ENCODE measurements at places on chromosomes 1 and 21.

- DNase-seq = no peak
Observed at GRCh38 chr1:157202331-157202730, 64.1 kb upstream of the ETV3 start.

- no peak for DNase-seq
Observed at GRCh38 chr1:243758647-243759046, 91.4 kb downstream of the AKT3 start.

- no peak for DNase-seq
Observed at GRCh38 chr21:39670701-39671100, 58.0 kb downstream of the B3GALT5 start.

DNA sequence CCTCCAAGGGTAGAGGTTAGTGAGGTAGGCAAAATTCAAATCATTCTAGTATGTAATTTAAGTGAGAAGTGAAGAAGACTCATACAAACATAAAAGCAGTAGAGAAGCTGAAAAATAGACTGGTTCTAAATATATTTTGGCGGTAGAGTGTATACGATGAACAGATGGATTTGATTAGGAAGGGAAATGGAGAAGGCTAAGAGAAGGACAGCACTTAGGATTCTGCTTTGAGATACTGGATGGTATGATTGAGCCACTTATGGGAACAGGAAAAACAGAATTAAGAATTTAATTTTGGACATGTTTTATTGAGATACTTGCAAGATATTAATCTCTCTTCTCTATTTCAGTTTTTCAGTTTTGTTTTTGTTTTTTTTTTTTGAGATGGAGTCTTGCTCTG lies 60.1 kb downstream of the EPB41 start:
- DNase-seq = no peak

DNA sequence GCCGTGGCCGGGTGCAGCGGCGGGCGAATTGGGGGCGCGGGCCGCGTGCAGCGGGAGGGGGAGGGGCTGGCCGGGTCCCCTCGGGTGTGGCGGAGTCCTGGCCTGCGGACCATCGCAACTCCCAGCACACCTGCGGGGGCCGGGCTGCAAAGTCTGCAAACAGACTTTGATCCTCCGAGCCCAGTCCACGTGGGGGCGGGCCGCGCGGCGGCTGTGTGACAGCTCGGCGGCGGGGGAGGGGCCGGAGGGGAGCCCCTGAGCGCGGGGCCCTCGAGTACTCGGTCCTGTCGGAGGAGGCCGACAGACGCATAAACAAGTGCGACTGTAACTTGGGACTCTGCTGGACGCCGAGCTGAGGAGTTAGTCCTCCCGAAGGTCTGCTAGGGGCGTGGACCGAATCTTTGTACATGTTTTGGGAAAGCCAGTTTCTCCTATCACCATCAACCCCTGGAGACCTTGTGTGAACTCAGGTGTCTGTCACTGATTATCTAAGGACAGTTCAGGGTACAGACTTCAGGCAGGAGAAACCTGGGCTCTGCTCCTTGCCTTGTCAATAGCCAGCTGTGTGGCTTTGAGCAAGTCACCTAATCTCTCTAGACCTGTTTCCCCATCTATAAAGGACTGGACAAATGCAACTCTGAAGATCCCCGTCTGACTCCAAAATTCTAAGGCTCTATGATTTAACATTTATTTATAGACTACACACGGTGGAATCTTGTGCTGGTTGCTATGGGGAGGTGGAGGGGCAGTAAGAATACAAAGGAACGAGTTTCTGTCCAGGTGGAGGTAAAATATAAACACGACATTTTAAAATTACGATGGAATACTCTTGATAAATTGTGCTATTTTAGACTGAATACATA lies 710 bp upstream of the SLC30A1 start:
- no peak for DNase-seq

GRCh38 chr1:226397955-226398636 lies 9.8 kb downstream of the PARP1 start:
- DNase-seq = no peak

- DNase-seq = no peak
Observed at GRCh38 chr1:153371231-153371630, 4.2 kb downstream of the S100A12 start.

DNA sequence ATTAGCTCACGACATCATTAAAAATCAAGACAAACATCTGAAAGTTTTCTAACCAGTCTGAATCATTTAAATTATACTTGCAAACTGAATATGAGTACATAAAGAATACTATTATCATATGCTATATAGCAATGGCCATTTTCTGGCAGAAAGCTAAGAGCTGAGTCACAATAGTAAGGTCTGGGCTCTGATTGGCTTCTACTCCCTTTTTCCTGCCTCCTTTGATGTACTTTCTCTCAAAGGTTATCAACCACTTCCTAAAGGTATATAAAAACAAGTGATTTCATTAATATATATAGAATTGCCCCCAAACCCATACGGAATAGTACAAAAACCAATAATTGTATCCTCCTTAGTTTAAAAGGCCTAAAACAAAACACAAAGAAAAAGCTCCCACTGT lies 7.0 kb downstream of the KCNA3 start:
- no peak for DNase-seq

DNA sequence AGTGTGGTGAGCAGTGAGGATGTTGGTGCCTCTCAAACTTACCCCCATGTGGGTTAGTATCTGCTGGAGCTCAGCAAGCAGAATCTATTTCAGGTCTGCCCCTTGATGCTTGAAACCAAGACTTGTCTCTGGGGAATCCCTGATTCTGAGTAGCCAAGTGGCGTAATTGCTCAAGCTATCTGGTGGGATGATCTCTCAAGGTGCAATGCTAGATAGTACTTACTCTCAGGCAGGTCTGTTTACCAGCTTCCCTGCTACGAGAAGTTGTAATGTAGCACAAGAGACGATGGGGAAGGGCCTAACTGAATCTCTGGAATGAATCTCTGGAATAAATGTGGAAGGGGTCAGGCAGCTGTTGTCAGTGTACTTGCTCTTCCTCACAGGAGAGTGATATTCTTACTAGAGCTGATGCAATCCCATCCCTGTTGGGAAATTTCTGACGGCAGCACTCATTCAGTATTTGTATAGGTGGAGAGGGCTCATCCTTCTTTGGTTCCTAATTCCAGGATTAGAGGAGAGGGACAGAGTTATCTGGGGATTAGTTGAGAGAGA lies 65.4 kb downstream of the MACF1 start:
- DNase-seq = no peak

DNA sequence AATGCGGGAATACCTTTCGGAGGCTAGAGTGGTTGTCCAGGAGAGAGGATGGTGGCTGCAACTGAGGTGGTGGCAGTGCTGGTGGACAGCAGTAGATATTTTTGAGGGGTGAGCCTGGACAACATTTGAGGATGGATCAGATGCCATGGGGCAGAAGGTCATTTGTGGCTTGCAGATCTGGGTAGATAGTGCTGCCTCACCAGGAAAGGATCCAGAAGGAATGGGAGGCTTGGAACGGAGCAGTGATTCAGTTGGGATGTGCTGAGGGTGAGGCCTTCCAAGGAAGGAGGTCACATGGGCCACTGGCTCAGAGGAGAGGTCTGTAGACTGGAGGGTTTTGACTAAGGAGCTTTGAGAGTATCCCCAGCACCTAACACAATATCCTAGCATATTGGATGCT lies 110.8 kb upstream of the KAZN start:
- no peak for DNase-seq

DNA sequence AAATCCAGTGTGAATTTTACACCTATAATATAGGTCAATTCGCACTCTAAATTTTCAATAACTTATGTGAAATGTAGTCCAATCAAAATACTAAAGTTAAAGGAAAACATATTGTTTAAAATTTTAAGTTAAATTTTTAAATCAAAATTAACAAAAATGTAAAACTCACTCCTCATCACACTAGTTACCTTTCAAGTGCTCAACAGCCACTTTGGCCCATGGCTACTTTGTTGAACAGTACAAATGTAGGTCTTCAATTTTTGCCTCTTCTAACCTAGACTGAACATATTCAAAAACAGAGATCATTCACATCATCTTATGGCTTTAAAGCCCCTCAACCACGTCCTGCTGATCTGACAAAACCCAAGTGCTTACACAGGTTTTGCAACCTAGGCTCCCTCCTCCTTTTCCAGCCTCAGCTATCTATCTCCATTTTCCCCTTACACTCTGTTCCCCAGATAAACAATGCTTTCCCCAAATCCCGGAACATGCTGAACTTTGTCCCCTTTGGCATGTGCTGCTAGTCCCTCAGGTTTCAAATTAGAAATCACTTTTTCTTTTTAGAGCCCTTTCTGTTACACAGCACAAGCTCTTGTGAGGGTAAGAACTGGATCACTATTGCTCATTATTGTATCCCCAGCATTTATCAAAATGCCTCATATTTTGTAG lies 110.6 kb downstream of the AKT3 start:
- DNase-seq = no peak

- no peak for DNase-seq
Observed at GRCh38 chr1:37657620-37658412, 23.1 kb upstream of the RSPO1 start.

DNA sequence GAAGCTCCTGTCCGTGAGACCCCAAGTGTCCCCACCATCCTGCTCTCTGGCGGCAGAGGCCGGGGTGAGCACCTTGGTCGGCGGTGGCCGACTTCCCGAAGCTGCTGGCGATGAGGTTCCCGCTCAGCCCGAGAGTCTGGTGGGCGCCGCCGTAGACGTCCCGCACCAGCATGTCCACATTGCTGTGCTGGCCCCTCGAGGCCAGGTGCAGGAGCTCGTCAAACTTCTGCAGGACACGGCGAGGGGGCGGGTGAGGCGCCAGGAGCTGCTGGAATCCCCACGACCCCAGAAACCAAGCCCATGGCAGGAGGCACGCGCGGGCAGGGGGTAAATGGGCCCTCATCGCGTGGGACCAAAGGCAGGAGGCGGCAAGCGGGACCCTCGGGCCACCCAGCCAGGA lies 6.7 kb downstream of the PANK4 start:
- no peak for DNase-seq

DNA sequence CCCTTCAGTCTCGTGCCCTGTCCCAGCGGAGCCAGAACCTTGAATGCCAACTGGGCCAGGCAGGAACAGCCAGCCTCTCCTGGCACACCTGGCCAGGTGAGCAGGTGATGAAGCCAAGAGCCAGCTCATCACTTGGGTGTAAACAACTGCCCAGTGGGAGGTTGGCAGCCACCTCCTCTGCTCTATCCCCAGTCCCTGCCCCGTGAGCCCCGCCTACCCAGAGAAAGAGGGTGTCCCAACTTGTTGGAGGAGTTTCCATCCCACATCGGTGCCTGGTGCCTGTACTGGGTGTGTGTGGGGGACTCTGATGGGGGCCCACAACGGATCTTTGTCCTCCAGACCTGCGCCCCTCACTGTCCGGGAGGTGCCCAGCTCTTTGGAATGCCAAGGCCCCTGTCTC lies 17.8 kb upstream of the FAM131C start:
- DNase-seq = no peak

- DNase-seq = no peak
Observed at GRCh38 chr1:222247081-222247480, 300.8 kb downstream of the HHIPL2 start.

DNA sequence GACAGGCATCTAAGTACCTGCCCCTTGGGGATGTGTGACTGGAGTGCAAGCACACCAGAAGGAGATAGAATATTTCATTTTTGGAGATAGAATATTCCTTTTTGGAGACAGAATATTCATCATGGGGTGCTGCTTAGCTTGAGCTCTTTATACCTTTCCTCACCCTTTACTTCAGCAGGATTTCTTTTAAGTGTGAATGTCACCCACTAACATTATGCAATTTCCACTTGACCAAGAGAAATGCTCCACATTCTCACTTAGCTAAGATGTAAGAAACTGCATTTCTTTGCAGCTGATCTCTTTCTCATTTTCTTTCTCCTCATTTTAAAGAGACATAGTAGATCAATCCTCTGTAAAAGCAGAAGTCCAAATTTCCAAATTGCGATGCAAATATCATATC lies 436.7 kb downstream of the NCAM2 start:
- no peak for DNase-seq

DNA sequence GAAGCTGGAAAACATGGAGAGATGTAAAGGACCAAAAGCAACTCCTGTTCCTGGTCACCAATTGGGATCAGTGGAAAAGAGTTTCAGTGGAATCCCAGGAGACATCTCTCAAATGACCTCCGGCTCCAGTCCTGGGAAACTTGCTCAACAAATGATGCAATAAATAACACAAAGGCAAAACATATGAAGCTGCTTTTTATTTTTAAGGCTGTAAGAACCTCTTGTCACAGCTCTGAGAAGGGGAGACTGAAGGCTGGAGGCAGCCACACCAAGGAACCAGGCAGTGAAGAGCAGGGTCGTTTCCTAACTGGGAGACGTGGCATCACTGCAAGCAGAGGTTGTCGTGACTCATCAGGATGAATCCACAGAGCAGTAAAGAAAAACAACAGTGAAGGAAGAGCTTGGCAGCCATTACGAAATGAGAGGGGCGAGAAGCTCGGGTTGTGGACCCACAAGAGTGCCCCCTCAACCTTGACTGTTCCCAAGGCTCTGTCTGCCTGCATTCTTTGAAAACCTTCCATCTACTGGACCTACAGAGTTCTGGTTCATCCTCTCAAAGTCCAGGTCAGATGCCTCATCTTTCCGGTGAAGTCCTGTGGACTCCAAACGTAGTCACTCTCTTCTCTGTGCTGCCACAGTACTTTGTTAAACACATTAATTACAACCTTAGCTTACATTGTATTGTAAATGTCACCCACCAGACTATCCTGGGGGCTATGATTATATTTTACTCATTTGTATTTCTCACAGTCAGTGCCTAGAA lies 32.1 kb downstream of the JAK1 start:
- no peak for DNase-seq

DNA sequence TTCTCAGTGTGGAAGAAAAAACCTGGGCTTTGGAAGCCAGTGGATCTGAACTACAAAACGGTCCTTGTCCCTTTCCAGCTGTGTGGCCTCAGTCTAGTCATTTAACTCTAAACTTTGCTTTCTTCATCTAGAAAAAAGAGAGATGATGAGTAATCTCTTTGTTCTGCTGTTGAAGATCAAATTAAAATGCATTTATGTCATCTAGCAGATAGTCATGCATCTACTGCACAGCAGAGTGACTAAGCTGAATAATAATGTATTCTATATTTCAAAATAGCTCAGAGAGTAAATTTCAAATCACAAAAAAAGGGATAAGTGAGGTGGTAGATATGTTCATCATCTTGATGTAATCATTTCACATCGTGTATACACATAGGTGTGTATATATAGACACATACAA lies 473.2 kb downstream of the DSCAM start:
- DNase-seq = no peak

GRCh38 chr1:54486907-54487306 lies 61.1 kb upstream of the ACOT11 start:
- no peak for DNase-seq

- no peak for DNase-seq
Observed at GRCh38 chr1:221699577-221699976, 42.3 kb downstream of the DUSP10 start.

- DNase-seq = no peak
Observed at GRCh38 chr21:33824156-33824941, 91.3 kb downstream of the ATP5PO start.

DNA sequence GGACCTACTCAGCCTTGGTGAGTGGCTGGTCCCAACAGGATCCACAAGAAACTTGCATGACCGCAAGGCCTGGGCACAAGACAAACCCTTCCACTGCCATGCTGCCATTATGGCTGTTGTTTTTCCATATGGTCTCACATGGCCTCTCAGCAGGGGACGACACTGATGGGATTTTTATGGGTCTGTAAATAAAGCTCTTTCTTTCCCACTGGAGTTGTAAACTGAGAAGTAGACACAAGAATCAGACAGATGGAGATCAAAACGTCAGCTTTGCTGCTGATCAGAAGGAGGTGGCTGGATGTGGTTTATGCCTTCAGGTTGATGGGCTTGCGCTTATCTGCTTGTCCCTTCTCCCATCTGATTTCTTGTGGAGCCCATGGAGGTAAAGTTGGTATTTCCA lies 138.1 kb upstream of the KCNJ6 start:
- no peak for DNase-seq

Data from T-helper 17 cell (primary cell).